ENCODE measurements at places on chromosomes 1 and 21. TPM values are rescaled to one million over a fixed set of nuclear protein-coding genes. Genes with fewer than 3 reads are reported as not detected.

- DNase-seq = no peak
Measured at GRCh38 chr1:225602590-225603206, 50.2 kb downstream of the ENAH start.

- DNase-seq = no peak
Measured at GRCh38 chr1:156528875-156529425, 28.4 kb upstream of the MEF2D start.

GRCh38 chr1:111725192-111725591, 14.0 kb downstream of the INKA2 start:
- no peak for DNase-seq

- DNase-seq = no peak
Measured at GRCh38 chr1:115811140-115811828, 29.6 kb downstream of the NHLH2 start.

DNA sequence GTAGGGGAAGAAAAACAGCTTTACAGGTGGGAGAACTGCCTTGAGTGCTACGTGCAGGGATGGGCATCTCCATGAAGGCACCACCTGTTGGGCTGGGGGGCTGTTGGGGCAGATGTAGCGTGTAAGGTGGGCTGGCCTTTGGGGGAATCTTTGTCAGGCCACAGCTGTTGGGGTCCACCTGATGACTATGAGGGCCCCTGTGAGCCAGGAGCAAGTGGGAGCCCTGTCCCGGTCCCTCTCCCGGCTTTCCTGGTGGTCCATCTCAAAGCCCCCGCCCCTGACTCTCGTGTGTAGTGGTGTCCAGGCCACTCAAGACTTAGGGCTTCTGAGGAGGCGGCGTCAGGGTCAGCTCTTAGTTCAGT, 13.5 kb downstream of the SLC37A1 start:
- DNase-seq = peak; percentile 58

DNA sequence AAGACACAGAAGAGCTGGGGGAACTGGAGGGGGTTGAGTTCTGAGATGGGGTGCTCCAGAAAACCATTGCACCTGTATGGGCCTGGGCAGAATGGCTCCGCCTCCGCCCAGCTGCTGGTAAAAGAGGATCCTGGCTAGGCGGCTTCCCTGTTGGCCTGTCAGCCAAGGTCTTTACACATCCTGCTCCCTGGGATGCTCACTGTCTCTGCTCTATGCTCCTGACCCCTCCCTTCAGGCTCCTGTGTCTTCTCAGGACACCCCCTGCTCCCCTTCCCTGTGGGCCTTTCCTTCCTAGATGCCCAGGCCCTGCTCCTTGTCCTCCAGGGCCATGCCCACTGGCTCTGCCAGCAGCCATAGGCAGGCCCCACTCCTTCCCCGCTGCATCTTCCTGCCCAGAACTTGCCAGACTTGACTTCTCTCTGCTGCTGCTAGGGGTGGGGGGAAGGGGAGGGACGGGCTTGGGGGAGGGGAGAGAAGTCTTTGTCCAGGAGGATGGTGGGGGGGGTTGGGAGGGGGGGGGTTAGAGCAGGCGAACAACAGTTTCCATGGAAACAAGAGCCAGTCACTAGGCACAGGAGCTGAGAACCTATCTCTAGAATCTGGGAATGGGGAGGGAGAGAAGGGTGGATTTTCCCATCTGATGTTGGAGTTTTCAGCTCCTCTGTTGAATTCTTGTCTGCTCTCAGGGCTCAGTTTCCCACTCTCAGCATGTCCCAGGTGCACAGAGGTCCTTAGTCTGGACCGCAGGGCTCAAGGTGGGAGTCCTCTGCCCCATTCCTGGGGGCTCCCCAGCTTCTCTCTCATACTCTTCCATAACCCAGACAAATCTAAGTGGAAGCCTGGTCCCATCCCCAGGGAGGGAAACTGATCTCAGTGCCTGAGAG, 10.6 kb downstream of the CELSR2 start:
- DNase-seq = no peak

DNA sequence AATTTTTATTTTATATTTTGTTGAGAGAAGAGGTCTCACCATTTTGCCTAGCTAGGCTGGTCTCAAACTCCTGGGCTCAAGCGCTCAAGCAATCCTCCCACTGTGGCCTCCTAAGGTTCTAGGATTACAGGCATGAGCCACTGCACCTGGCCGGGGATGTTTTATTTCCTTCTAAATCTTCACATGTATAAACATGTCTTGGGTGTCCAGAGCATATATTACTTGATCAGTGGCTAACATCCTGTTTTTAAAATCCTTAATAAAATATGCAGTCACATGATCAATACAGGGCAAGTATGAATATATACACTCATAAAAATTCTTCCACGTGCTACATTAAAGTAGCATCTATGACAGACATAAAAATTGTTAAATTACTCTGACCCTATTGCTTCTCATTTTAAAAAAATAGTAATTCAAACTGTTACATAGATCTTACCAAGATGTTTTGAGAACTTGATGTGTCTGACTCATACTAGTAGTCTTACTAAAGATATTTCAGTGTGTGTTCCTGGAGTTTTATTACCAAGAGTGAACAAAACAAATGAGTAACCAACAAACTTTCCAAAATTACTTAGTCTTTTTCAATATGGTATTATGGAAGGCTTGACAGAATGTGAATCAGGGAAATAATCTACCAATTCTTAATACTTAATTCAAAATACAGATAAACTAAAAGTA, 222.5 kb downstream of the SLC45A1 start:
- no peak for DNase-seq

- no peak for DNase-seq
Measured at GRCh38 chr1:162229549-162229948, 147.1 kb downstream of the SPATA46 start.

ATP5IF1 gene
- total RNA-seq = 220 TPM

LORICRIN gene
- total RNA-seq = not detected
